ENCODE measurements at places on chromosomes 4 and X.

DNA sequence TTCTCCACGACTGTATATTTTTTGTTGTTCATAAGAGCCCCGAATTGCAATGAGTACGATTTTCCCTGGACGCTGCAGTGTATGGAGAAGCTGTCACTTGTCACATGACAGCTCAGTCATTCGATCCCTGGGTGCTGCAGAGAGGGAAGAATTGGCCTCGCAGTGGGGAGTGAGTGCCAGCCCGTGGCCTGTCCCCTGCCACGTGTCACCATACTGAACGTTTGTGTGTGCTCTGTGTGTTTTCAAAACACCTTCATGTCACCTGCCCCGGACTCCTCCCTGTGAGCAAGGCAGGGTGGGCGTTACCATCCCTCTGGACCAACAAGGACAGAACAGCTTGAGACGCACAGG is 77.9 kb downstream of the TBL1X start:
- no peak for DNase-seq

- no peak for DNase-seq
Observed at GRCh38 chrX:26597981-26598380, 382.0 kb downstream of the MAGEB5 start.

DNA sequence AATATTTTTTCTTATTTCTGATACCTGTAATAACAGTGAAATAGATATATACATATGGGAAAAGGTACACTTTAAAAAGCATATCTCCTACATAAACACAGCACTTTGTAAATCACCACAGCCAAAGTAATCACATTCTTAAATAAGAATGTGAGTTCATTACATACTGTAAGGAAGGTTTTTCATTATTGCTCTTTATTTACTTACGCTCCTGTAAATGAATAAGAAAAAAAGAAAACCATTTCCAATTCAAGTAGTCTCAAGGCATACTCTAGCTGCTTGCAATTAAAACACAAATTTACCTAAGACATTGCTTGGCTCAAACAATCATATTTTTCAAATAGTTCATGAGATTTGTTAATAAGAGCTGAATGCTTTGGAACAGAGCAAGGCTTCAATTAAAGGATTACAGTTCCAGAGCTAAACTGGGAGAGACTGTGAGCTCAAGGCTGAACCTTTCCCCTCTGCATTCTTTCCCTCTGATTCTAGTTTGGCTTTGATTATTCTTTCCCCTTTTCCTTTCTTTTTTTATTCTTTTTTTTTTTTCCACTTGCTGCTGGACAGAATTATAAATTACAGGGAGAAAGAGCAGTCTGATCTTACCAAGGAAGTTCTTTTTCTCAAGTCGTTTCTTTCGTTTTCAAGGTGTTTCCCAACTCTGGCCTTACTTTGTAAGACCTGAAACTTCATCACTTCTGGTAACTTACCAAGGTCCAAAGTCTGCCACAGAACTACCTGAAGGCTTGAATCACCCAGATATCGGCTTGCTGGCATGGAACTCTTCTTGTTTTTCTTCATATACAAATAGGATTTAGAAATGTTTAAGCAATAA is 278.3 kb downstream of the INPP4B start:
- no peak for DNase-seq

- DNase-seq = no peak
Observed at GRCh38 chr4:110357521-110357920, 118.4 kb upstream of the ENPEP start.

DNA sequence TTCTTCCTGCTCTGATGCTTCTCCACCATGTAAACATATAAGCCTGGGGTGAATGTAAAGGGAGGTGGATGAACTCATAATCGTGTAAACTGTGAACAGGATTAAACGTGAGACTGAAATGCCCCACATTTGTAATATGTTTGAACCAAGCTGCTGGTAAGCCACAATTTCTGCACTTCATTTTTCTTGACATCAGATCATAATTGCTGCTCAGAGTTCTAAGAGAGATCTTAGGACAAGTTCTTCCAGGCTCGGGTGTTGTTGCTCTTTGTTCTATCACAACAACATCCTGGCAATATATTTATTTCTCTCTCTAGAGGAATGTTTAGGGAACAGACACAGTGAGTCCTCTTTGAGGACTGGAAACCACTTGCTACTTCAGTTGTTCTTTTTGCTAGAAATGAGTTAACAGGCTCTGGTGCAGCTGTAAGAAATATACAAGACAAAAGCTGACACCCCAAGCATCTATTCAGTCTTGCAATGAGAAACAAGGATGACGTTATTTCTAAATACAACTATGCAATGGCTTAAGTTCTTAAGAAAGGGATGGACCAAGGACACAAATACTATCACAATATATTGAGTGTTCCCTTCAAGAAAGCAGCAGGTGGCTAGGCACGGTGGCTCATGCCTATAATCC is 59.6 kb downstream of the LNX1 start:
- DNase-seq = no peak

DNA sequence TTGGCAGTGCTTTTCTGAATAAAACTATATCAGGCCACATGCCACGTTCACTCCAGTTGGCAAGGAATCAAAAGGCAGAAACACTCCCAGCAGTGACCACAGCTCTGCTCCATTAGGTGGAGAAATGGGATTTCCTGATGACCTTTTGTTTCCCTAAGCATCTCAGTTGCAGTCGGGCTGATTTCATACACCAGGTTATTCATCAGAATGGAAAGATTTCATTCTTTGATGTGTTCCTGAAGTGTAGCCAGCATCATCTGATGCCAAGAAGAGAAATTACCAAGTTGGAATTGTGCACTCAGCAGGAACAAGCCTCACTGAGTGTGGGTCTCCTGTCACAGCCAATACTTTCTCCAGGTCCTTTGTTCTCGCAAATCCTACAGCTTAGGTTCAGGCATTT is 193.7 kb downstream of the SPATA18 start:
- no peak for DNase-seq

GRCh38 chr4:102598762-102599374 is 97.7 kb downstream of the NFKB1 start:
- no peak for DNase-seq

- no peak for DNase-seq
Observed at GRCh38 chr4:165844161-165844560, 28.9 kb upstream of the TLL1 start.

DNA sequence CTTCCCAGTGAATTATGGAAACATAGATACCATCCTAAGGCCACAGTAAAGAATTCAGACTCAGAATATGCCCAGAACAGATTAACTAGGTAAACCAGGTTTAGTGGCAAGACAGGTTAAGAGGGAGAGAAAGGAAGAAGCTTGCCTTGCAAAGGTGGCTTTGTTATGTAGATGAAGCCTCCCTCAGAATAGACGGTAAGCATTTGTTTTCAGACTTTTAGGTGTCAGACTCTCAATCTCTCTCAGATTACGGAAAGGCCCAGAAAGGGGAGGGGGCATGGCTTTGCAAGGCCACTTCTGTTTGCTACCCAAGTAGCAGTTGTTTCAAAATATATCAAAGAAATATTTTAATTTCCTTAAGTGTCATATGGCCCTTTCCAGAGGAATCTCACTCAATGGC is 457.1 kb upstream of the BOD1L1 start:
- no peak for DNase-seq

DNA sequence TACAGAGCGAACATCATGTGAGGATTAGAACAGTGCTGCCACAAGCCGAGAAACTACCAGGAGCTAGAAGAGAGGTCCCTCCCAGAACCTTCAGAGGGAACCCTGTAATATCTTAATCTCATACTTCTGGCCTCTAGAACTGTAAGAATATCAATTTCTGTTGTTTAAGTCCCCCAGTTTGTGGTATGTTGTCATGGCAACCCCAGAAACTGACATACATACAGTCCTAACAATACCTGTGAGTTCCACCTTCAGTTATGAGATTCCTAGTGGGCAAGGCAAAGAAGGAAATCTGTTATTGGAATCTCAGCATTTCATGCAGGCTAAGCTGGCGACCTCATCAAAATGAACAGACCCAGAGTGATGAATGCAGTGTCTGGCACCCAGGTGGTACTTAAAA is 42.5 kb downstream of the ZBTB49 start:
- no peak for DNase-seq

DNA sequence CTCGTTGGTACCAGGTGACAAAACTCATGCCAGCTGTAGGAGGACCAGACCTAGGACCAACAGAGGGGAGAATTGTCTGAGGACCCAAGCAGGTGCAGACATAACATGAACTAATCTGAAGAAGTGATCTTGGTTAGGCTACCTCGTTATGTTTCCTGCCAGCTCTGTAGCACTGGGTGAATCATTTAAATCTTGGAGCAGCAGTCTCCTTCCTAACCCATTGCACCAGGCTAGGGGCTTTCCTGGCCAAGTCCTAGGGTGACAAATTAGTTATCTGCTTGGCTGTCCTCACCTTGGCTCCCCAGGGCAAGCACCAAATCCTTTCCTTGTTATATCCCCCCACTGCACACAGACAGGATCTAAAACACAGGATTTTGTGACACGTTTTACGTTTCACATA is 87.8 kb downstream of the WWC2 start:
- no peak for DNase-seq

DNA sequence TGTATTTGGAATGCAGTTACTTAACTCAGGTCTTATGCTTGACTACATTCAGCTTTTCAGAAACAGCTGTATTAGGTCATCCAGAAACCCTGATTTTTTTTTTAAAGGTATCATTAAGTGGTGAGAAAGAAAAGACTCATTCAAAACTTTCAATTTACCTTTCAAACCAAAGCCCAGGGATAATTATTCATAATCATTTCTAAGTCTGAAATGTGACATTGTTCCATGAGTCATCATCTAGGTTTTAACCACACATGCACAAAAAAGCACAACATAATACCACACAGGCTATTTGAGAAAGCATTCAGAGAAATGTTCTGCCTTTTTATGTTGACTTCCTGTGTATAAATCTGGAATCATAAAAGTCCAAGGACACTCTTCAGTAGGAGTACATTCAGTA is 288.2 kb downstream of the IL1RAPL2 start:
- no peak for DNase-seq

- DNase-seq = no peak
Observed at GRCh38 chrX:134095366-134095765, 110.0 kb upstream of the GPC3 start.

Data from CD4-positive, CD25-positive, alpha-beta regulatory T cell (primary cell).